ENCODE measurements at places on chromosomes 2 and 18.

DNA sequence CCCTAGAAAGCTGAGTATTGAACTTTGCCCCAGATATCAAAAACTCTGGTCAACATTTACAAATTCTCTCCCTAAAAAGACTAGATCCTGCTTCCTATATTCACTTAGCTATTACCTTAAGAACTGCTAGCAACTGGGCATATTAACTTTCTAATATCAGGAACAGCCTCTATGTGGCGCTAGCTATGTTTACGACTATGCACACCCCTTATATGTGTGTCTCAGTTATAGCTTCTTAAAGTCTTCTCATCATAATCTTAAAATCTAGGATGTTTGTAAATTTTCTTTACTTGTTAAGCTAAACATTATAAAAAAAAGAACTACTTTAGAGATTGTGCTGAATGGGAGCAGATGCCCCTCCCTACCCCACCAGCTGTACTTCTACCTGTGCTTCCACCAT is 1.7 kb upstream of the STAMBP start:
- no peak for DNase-seq

GRCh38 chr2:143697744-143698143 is 568.5 kb downstream of the ARHGAP15 start:
- no peak for DNase-seq

- DNase-seq, result no peak
These were observed 29.8 kb downstream of the KCNE4 start for GRCh38 chr2:223081789-223082188.

- DNase-seq, result no peak
These were observed 107.1 kb upstream of the TPO start for GRCh38 chr2:1306014-1306686.

DNA sequence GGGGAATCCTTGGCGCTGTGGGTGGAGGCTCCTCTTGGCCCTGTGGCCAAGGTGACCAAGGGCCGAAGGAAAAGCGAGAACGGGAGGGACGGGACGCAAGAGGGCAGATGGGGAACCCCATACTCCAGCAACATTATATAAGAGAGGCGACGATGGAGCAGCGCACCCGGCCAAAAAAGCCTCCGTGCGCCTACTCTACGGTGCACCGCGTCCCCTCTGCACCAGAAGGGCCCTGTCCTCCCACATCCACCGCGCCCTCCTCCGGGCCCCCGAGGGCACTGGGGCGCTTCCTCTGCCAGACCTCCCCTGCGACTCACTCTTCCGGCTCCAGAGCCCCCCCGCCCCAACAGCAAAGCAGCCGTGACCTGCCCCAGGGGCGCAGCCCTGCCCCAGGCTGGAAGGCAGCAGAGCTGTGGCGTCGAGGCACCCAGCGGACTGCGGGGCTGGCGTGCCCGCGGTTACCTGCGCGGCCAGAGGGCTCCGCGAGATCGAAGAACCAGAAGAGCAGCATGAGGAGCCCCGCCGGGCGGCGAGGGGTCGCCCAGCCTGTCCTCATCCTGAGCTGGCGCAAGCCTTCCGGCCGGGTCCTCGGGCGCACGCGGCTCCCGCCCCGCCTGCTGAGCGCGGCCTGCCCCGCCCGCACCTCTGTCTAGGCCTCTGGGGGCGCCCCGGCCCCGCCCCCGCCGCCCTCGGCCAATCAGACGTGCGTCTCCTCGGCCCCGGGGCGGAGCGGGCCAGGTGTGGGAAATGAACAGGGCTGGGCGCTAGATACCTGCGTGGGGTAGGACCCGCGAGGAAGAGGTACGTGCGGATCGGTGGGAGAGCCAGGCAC is 106.3 kb upstream of the CD302 start:
- no peak for DNase-seq

- DNase-seq, result no peak
These were observed 31.1 kb upstream of the TRAPPC8 start for GRCh38 chr18:31973929-31974546.

GRCh38 chr2:106026271-106027190 is 167.6 kb downstream of the UXS1 start:
- no peak for DNase-seq

DNA sequence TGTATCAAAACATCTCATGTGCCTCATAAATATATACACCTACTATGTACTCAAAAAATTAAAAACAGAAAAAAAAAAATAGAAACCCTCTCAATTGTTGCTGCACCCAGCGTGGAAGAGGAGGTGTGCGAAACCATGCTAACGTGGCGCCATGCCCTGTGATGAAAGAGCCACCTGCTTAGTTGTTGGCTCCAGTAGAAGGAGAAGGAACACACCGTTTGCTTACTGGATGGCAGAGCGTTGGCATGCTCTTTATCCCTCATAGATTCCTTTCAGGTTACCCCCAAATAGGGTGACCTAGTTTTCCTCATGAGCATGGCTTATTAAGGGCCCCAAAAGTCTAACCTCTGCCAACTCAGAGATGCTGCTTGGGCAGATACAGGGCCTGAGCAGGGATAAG is 332.1 kb downstream of the AGAP1 start:
- no peak for DNase-seq

GRCh38 chr2:158546412-158547144 is 89.8 kb downstream of the PKP4 start:
- DNase-seq, result no peak

- no peak for DNase-seq
These were observed 297.4 kb upstream of the ACVR2A start for GRCh38 chr2:147547440-147547839.

DNA sequence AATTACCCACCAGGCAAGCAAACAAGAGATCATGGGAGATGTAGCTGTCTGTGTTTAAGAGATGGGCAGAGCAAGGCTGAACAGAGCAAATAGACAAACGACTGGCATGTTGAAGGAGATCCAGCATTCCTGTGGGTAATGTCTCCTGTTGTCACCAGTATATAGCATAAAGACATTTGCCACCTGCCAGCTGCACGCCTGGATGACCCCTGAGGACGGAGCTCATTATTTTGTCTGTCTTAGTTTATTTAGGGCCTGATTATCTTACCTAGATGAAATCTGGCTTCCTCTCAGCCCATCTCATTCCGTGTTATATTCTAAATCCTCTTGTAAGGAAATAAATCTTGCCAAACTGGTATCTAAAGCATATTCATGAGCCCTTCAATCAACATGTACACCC is 510.3 kb upstream of the LINC00305 start:
- no peak for DNase-seq

- DNase-seq, result peak; percentile 35
These were observed 20.7 kb upstream of the DNAH6 start for GRCh38 chr2:84495539-84496146.

GRCh38 chr2:160394153-160394552 is 99.5 kb downstream of the RBMS1 start:
- DNase-seq, result no peak

DNA sequence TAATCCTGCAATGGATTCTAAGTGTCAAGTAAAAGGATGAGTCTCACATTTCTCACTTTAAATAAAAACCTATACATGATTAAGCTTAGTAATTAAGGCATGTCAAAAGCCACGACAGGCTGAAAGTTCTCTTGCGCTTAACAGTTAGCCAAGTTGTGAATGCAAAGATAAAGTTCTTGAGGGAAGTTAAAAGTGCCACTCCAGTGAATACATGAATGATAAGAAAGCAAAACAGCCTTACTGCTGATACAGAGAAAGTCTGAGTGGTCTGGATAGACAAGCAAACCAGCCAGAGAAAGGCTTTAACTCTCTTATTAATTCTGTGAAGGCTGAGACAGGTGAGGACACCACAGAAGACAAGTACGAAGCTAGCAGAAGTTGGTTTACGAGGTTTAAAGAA is 12.7 kb downstream of the THOC1 start:
- DNase-seq, result no peak

GRCh38 chr2:176536439-176537133 is 267.3 kb downstream of the MTX2 start:
- no peak for DNase-seq

GRCh38 chr2:15159751-15160177 is 401.4 kb downstream of the NBAS start:
- DNase-seq, result no peak

- DNase-seq, result no peak
These were observed 31.1 kb downstream of the SPATS2L start for GRCh38 chr2:200337621-200338020.

DNA sequence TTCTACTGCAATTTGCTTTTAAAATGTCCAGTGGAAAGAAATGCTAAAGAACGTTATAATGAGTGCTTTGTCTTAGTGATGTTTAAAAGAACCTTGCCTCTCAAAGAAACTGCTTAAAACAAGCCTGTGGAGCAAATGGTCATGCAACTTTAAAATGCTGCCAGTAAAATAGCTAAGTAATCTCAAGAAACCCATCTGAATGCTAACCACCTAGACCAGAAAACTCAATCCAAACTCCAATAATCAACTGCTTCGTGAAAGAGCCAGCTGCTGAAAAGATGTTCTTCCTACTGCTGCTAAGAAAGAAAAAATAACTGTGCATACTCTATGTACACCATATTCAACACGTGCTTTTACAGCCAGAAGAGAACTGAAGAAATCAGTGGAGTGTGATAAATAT is 145.6 kb downstream of the PDE1A start:
- no peak for DNase-seq

DNA sequence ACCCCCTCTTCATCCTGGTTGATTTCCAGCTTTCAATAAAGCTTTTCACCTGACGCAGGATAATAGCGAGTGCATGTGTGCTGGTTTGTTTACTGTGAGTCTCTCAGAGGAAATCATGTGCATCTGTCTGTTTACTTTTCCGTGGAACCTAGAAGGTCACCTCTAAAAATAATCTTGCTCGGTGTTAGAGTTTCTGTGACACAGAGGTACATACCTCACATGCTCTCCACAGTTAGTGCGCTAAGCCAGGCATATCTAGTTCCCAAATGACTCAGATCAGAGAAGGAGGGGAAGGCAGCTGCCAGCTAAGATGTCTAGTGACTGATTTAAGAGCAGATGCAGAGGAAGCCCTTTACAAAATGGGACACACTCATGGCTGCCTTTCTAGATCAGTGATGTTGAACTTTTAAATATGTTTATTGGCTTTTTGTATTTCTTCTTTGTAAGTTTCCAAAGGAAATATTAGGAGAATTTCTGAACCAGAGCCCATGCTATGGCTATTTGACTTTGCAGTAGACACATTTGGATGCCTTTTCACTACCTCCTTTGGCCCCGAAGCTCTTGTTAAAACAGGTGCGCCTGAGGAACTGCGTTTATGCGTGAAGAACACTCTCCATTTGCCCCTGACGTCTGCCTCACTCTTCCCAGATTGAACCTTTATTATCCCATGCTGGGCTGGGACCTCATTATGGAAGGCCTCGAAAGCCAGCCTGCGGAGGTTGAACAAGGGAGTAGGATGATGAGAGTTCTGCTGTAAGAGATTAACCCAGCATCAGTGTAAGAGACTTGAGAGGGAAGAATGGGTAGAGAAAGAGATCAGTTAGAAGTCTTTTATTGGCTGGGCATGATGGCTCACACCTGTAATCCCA is 145.6 kb downstream of the FAM161A start:
- DNase-seq, result peak; percentile 42

- DNase-seq, result peak; percentile 11
These were observed 44.0 kb downstream of the GNAL start for GRCh38 chr18:11733031-11733430.

- no peak for DNase-seq
These were observed 6.2 kb upstream of the MSTN start for GRCh38 chr2:190068764-190069163.

GRCh38 chr18:39960550-39960949 is 1994.5 kb upstream of the PIK3C3 start:
- DNase-seq, result no peak

DNA sequence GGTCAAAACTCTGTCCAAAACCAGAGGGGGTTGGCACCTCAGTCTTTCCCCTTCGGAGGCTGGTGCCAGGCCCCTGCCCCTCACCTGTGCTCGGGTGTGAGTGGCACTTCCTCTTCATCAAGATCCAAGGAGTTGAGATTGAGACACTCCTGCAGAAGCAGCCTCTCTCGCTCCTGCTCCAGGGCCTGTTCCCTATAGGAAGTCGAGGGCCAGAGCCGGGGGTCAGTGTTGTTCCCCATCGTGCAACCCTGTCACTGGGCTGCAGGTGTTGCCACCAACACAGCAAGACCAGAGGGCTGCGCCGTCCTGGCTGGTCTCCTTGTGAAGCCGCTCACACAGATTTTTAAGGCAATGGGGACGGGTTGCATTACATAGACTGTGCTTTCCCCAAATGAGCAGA is 18.9 kb downstream of the FAM178B start:
- no peak for DNase-seq

GRCh38 chr2:86673011-86673410 is 47.1 kb upstream of the RMND5A start:
- no peak for DNase-seq

GRCh38 chr2:48114256-48114655 is 208.0 kb upstream of the FBXO11 start:
- DNase-seq, result no peak

- no peak for DNase-seq
These were observed 12.5 kb downstream of the VAPA start for GRCh38 chr18:9926223-9926894.

- peak; percentile 19 for DNase-seq
These were observed 71.6 kb downstream of the ACTR2 start for GRCh38 chr2:65299246-65299645.

- no peak for DNase-seq
These were observed 2083.1 kb upstream of the PIK3C3 start for GRCh38 chr18:39871961-39872360.

Measured in skeletal muscle cell (primary cell).